ENCODE measurements at places on chromosomes 2 and 18.

- DNase-seq: no peak
Observed at GRCh38 chr18:50027996-50028395, 167.0 kb downstream of the MYO5B start.

GRCh38 chr2:237757616-237758015 lies 41.0 kb upstream of the RBM44 start:
- DNase-seq: no peak

DNA sequence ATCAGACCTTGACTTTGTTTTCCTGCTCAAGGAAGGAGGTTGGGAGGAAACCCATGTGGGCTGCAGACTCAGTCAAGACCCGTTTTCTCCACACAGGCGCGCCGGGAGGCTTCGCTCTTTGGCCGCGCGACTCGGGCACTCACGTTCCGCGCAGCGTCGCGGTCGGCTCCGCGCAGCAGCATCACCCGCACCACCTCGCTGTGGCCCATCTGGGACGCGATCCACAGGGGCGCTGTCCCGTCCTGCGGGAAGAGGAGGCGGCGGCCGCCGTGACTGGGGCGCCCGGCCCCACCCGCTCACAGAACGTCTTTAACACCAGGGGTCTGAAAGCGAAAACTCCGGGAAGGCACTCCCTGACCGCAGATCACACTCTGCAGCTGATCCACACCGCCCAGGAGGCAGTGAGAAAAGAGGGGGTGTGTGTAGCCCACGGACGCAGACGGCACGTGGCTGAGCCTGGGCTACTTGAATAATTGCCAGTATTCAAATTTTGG lies 33.1 kb upstream of the NPC1 start:
- DNase-seq: peak; percentile 14

DNA sequence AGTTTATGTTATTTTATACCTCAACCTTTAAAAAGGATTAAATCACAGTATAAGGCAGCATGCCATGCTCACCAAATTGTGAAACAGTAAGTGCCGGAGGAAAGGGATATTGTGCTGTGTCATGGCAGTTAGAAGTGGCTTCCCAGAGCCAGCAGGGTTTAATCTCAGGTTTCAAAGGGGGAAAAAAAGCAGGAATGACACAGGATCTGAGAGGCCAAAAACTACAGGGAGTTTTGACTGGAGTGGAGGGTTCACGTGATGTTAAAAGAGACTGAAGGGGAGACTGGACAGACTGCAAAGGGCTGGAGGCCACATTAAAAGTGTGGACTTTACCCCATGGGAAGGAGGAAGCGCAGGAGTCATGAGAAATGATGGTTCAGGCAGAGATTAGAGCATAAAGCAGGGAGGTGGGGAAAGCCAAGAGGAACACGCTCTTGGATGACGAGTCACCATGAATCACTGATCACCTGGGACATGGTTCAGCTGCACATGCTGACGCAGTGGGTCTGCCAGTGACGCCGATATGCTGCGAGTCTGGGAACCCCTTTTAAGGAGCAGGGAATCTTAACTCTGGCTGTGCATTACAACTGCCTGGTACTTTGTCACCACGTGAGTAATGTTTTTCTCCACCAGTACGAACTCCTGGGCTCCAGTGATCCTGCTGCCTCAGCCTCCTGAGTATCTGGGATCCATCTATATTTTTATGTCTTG lies 6.1 kb downstream of the CHMP1B start:
- DNase-seq: peak; percentile 98

- peak; percentile 26 for DNase-seq
Observed at GRCh38 chr18:21110713-21111345, 784 bp downstream of the ROCK1 start.

Measured in fibroblast of upper back skin (primary cell).